Stimulated activated naive CD4-positive, alpha-beta T cell (primary cell): ENCODE measurements at places on chromosomes 4 and X.

DNA sequence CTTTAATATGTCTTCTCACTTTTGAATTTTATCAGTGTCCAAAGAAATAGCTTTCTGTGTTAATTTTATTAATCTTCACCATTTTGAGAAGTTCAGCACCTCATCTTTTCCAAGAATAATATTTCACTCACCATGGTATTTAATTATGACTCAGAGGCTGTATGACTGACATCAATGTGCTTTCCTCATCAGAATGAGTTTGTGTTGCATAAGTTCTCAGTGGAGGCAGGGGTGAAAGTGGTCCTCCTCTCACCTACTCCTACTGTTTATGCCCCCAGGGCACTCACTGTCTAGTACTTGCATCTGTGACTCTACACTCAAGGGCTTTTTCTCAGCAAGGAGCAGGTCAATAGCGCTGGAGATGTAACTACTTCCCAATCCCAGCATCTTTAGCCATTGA is 905.3 kb upstream of the INTU start:
- no peak for DNase-seq

DNA sequence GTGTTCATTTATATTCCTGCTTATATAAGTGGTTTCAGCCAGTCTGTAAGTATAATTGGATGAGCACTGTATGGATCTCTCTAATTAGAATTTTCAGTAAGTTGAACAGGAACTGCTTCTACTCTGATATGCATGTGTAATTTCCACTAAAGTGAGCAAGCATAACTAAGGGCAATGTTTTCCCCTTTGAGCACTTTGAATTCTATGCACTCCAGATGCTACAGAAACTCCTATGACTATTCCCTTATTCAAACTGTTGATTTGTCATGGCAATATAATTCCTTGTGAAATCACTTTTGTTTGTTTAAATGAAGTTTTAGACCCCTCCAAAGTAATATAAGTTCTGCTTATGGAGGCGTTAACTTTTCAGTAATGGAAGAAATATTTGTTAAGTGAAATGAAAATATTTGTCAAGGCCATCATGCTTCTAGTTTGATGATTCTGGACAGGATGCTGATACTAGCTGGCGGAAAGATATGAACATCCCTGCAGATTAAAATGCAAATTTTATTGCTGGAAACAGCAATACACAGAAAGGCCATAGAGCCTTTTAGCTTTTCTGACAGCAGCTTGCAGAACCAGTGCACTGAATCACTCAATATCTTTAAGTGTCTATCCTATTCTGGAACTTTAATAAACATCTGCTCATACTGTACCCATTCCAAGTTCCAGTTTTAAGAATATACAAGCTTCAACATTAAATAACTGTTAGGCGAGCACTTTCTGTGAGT is 1460.8 kb downstream of the RAPGEF2 start:
- no peak for DNase-seq

GRCh38 chrX:17595456-17596035 is 141.7 kb upstream of the SCML1 start:
- DNase-seq, result no peak

DNA sequence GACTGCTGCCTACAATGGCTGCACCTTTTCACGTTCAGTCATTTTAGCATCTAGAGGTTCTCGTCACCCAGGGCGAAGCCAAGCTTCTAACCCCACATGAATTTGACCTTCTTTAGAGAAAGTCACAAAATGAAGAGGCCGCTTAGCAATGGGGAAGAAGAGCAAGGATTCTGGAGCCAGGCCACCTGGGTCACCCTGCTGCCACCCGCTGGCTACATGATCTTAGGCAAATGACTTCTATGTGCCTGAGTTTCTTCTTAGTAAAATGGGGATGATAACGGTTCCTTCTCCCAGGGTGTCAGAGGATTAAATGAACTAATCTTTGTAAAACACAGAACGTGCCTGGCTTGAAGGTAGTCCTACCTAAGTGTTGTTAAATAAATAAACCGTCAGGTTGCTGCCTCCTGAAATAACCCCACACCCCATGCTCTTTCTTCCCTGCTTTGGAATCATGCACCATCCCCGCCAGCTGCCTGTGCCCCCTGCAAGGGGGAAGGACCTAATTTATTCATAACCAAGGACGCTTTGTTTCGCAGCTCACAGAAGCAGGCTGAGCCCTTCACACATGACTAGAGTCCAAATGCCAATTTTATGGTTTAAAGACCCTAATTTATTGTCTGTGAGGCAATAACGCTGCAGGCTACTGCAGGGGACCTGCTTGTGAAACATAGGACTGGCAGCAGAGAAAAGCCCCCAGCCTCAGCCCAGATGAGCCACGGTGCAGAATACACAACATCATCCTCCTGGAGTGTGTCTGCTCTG is 28.6 kb upstream of the NSG1 start:
- DNase-seq, result no peak

DNA sequence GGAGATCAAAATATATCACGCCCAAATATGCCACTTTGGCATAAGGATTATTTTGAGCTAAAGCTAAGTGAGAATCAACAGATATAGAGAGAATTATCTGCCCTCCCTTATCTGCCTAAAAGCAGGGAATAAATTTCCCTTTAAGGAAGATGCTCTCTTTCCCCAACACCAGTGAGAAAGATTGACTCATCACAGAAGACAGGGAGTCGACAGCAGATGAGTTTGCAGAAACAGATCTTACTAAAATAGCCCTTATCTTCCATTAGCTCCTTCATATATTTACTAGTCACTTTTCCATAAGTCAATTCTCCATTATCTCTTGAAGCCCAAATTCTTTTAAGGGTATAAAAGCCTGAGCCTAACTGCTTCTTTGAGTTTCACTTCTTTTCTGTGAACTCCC is 156.6 kb downstream of the CAMK2D start:
- no peak for DNase-seq

- DNase-seq, result no peak
Measured at GRCh38 chr4:3797831-3798790, 31.9 kb downstream of the ADRA2C start.

DNA sequence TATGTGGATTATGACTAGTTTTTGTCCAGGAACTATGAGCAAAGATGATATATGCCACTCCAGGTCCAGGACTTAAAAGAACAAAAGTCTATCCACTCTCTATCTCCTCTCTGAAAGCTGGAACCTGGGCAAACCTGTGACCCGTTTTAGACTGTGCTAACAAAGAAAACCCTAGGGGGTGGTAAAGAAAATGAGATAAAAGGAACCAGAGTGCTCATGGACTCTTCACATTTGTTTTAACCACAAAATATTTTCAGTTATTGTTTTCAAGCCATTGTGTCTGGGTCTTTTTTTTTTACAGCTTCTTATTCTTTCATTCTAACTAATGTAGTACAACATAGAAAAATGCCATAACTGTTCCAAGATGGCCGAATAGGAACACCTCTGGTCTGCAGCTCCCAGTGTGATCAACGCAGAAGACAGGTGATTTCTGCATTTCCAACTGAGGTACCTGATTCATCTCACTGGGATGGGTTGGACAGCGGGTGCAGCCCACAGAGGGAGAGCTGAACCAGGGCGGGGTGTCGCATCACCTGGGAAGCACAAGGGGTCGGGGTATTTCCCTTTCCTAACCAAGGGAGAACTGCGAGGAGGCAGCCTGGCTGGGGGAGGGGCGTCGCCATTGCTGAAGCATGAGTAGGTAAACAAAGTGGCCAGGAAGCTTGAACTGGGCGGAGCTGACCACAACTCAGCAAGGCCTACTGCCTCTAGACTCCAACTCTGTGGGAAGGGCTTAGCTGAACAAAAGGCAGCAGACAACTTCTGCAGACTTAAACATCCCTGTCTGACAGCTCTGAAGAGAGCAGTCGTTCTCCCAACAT is 45.1 kb downstream of the CHM start:
- no peak for DNase-seq

- no peak for DNase-seq
Measured at GRCh38 chr4:1492142-1492457, 85.9 kb upstream of the NKX1-1 start.

- DNase-seq, result no peak
Measured at GRCh38 chrX:13826770-13827169, 9.9 kb upstream of the GPM6B start.

- DNase-seq, result no peak
Measured at GRCh38 chr4:123740236-123740635, 343.6 kb downstream of the SPRY1 start.

- no peak for DNase-seq
Measured at GRCh38 chr4:110982486-110982885, 359.6 kb upstream of the PITX2 start.

DNA sequence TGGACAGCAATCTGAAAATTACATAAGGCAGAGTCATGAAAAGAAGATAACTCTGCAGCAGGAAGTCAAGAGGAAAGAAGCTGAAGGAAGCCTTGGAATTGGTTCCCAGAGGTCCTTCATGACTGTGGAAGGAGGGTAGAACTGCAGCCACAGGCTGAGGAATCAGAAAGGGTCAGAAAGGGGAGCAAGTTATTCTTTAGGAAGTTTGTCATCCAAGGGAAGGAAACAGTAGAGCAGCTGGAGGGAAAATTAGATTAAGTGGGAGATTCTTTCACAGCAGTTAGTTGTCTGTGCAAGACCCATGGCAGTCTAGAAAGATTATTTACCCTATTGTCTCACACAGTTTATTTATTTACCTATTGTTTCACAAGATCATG is 9.3 kb upstream of the ADH1C start:
- DNase-seq, result no peak

GRCh38 chr4:142416121-142416520 is 430.0 kb downstream of the INPP4B start:
- no peak for DNase-seq

- no peak for DNase-seq
Measured at GRCh38 chr4:83362492-83363329, 28.1 kb upstream of the HPSE start.

GRCh38 chr4:88737307-88737941 is 39.8 kb upstream of the NAP1L5 start:
- DNase-seq, result no peak

- DNase-seq, result no peak
Measured at GRCh38 chr4:166195101-166195500, 322.1 kb downstream of the TLL1 start.

GRCh38 chr4:124067046-124067445 is 645.5 kb downstream of the ANKRD50 start:
- no peak for DNase-seq
